ENCODE measurements at places on chromosomes 12 and 14. TPM values are rescaled to one million over a fixed set of nuclear protein-coding genes. Genes with fewer than 3 reads are reported as not detected.

DNA sequence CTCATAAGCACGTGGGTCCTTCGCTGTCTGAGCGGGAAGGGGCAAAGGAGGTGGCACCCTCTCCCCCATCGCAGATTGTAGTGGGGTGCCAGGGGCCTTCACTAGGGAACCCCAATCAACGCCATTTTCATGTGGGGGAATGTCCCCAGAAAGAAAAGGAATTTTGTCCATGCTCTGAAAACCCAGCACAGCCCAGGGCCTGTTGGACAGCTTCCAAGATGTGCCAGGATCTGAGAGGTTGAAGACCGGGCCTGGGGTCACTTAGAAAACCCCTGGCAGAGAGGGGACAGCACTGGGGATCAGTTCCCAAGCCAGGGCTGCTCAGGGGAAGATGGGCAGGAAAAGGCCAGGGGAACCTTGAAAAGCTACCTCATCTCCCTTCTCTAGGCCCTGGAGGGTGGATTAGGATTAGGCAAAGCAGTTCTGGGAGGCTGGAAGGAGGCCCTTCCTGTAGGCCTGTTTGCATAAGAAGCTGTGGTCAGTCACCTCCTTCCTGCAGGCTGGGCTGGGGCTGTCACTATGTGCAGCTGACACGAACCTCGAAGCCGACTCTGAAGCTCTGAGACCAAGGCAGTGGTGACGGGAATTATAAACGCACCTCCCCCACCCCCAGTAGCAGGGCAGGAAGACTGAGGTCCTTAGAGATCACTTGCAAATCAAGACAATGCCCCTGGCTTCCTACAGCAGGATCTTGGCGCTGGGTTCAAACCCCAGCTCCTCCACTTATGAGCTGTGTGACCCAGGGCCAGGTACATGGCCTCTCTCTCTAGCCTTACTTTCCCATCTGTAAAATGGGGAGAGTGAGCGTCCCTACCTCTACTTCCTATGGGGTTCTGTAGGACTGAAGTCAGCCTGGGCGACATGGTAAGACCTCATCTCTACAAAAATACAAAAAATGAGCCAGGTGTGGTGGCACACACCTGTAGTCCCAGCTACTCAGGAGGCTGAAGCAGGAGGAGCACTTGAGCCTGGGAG lies 29.0 kb downstream of the TESC start:
- DNase-seq, result no peak

DNA sequence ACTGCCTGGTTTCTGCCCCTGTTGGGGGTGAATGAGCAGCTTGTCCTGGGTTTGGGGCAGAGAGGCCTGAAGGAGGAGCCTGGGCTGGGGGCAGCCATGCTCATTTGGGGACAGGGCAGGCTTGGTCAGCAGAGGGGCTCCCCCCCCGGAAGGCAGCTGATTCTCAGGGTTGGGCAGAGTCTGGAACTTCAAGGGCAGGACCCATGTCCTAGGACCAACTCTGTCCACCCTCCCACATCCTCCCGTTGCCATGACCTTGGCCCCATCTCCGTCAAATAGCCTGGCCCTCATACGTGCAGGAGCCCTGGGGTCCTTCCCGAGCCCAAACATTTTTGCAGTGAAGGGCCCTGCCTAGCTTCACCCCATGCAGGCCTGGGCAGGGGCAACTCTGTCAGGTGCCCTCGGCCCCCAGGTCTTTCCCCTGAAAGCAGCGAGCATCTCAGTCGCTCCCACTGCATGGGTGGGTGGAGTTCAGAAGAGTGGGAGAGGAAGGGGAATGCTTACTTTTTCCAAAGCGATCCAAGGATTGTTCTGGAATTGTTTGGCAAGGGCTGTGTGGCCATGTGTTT lies 32.6 kb downstream of the TNFAIP2 start:
- no peak for DNase-seq

DNA sequence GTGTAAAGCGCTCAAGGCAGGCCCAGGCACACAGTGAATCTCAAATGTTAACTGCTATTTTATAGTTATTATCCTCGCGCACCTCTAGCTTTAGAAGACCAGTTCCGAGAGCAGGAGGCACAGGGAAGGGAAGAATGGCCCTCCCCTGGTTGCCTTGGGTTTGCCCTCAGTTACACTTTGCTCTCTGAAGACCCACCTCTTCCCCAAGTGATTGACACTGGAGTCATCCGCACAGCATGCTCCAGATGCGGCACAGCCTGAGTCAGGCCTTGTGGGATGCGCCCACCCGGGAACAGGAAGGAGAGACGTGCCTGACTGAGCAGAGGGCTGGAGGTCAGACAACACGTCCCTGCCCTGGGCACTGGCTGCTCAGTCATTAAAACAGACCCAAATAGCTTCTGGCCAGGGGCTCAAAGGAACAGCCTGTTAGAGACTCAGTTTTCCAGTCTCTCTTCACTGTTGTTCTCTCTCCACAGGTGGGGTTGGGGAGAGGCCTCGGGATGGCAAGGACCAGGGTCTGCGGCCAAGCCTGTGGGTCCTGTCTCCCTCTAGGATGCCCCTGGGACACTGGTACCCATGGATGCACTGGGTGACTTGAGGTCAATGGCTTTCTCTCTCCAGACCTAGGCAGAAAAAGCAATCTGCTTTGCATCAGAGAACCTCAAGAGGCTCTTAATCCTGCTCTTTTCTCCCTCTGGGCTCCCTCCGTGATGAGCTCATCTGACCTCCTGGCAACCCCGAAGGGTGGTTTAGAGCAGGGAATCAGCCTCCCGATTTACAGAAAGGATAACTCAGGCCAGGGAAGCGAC lies 13.6 kb upstream of the MLXIP start:
- DNase-seq, result no peak

GRCh38 chr14:21070610-21071224 lies 613 bp downstream of the ARHGEF40 start:
- DNase-seq, result peak; percentile 56

DNA sequence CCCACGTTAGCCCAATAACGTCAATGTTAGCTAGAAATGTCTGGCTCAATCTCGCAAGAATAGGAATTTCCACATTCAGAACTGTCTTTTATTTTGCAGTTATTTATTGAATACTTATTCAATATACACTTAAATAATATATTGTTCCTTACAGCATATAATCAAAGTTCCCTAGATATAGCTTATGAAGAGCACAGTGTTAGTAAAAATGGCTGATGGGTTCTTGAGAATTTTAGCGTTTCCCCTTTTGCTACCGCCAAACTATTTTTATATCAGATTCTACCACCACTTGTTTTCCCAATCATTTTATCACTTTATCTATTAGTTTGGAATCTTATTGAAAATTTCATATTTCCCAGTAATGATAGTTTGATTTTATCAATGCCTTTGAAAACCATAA lies 12.7 kb downstream of the EPS8 start:
- DNase-seq, result no peak

GLIPR1 gene
- 10.1 TPM for polyA plus RNA-seq

DLGAP5 gene
- 8.3 TPM for polyA plus RNA-seq

ATXN7L3B gene
- 44.9 TPM for polyA plus RNA-seq

SLCO1C1 gene
- 0.59 TPM for polyA plus RNA-seq

GPR65 gene
- polyA plus RNA-seq, result 0.88 TPM

Data from hindlimb muscle (tissue), 1 donor.